ENCODE measurements at places on chromosomes 12 and 14.

GRCh38 chr14:94464290-94464689 lies 11.7 kb upstream of the SERPINA11 start:
- DNase-seq, result no peak

- DNase-seq, result no peak
Measured at GRCh38 chr12:65882486-65882885, 58.2 kb downstream of the HMGA2 start.

DNA sequence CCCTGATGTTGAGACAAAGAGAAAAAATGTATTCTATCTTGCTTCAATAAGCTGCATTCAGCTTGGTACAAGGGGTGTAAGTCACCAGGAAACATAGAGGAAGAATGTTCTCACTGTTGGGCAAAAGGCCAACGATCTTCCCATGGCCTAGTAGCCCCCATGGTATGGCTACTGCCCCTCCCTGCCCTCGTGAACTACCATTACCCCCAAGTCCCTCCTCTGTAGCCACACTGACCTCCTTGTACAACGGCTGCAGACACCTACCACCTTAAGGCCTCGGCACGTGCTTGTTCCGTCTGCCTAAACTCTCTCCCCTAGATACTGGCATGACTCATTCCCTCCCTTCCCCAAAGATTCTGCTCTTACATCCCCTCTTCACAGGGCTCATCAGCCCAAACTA lies 81.9 kb upstream of the ANO2 start:
- no peak for DNase-seq

- DNase-seq, result no peak
Measured at GRCh38 chr14:78075033-78075432, 95.1 kb upstream of the NRXN3 start.

GRCh38 chr14:56213306-56213705 lies 95.1 kb downstream of the PELI2 start:
- DNase-seq, result no peak

GRCh38 chr12:42442311-42442759 lies 116.4 kb downstream of the PPHLN1 start:
- no peak for DNase-seq

GRCh38 chr14:69375722-69376121 lies 22.4 kb downstream of the ERH start:
- DNase-seq, result no peak

- no peak for DNase-seq
Measured at GRCh38 chr14:92443741-92444140, 69.8 kb upstream of the RIN3 start.

DNA sequence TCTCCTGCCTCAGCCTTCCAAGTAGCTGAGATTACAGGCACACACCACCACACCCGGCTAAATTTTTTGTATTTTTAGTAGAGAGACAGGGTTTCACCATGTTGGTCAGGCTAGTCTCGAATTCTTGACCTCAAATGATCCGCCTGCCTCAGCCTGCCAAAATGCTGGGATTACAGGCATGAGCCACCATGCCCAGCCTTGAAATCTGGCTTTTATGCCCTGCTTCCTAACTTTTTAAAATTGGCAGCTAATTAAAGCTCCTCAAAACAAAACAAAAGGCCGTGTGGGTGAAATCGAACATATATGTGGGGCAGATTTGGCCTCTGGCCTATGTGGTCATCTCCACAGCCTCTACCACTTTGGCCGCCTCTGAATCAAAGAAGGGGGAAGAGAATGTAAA lies 37.9 kb downstream of the KCTD10 start:
- DNase-seq, result no peak

DNA sequence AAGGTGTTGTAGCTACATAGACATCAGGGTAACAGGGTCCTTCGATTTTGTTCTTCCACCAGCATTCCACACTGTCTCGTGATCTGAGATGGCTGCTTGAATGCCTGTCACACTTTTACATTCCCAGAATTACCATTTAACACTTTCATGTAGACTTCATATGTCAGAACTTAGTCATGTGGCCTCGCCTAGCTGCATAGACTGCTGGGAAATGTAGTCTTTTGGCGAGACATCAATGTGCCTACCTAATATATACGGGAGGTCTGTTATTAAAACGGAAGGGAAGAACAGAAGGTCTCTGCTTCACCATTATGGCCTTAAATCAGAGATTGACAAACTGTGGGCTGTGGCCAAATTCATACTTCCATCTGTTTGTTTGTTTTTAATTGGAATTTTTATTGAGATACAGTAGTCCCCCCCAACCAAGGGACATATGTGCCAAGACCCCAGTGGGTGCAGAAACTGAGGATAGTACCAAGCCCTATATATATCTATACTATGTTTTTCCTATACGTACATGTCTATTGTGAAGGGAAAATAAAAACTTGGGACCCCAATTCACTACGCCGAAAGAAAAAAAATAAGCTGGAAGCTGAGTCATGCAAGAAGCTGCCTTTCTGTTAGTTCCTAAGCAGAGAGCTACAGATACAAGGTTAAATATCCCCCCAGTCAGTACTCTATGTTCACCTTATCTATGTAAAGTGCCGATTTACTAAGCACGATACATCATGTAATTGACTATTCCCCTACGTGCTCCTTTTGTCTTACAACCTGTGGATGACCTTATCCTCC lies 11.3 kb upstream of the HRK start:
- DNase-seq, result no peak

- DNase-seq, result no peak
Measured at GRCh38 chr12:130687190-130687589, 28.9 kb downstream of the RIMBP2 start.

DNA sequence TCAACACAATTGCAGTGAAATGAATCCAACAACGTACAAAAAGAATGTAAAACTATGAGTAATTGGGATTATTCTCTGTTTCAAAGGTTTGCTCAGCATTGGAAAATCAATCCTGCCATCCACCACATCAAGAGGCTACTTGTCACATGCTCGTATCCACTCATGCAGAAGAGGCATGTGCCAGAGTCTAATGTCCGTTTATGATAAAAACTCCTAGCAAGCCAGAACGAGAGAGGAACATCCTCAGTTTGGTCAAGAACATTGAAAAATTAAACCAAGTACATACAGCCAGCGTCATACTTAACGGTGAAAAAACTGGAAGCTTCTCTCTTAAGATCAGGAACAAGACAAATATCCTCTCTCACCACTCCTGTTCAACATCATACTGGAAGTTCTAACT lies 563.9 kb upstream of the TMEM132C start:
- no peak for DNase-seq
